ENCODE measurements at places on chromosomes 16 and 17. TPM values are rescaled to one million over a fixed set of nuclear protein-coding genes. Genes with fewer than 3 reads are reported as not detected.

The NPIPA2 gene
- 2.8 TPM for total RNA-seq

The PRAC2 gene
- total RNA-seq: not detected

The MT1F gene
- total RNA-seq: 13.0 TPM

The TMEM92 gene
- total RNA-seq: not detected

The KRTAP4-4 gene
- total RNA-seq: 7.7 TPM

The HOXB6 gene
- not detected for total RNA-seq

The GLG1 gene
- total RNA-seq: 90.2 TPM

The DNAH3 gene
- total RNA-seq: 1.0 TPM

The GOSR1 gene
- 45.0 TPM for total RNA-seq

The CLDN9 gene
- total RNA-seq: not detected

The CALB2 gene
- total RNA-seq: 7.7 TPM

The TTYH2 gene
- total RNA-seq: 7.6 TPM

The FA2H gene
- 11.3 TPM for total RNA-seq

The SNX20 gene
- 1.5 TPM for total RNA-seq

The FBXO39 gene
- not detected for total RNA-seq

The GUCY2D gene
- total RNA-seq: not detected

The RNU2-1 gene
- total RNA-seq: not detected

The CES5A gene
- total RNA-seq: 0.30 TPM

The USP6 gene
- 1.4 TPM for total RNA-seq

The GGT6 gene
- total RNA-seq: 187 TPM

The LLGL2 gene
- total RNA-seq: 114 TPM

The PTGES3L gene
- not detected for total RNA-seq

The RAB11FIP4 gene
- total RNA-seq: 46.8 TPM
